ENCODE measurements at places on chromosomes 12 and 14.

- no peak for DNase-seq
Observed at GRCh38 chr12:111209811-111210210, 159.1 kb downstream of the PHETA1 start.

DNA sequence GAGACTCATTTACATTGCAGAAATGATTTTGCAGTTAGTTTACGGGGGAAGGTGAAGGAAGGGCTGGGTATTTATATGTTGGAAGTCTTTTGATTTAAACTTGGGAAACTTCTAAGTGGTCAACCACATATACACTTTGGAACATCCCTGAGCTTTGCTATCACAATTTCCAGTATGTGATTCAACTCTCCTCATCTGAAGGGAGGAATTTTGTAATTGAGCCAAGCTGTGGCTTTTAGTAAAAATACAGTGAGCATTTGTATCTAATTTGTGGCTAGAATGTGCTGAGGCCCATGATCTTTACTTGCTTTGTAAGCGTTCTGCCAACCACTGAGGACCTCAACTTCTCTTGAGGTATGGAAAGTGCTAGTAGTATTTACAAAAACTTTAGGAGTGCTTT is 235.0 kb upstream of the PDZRN4 start:
- peak; percentile 9 for DNase-seq

GRCh38 chr12:108832730-108833354 is 24.5 kb downstream of the SSH1 start:
- DNase-seq: peak; percentile 86

DNA sequence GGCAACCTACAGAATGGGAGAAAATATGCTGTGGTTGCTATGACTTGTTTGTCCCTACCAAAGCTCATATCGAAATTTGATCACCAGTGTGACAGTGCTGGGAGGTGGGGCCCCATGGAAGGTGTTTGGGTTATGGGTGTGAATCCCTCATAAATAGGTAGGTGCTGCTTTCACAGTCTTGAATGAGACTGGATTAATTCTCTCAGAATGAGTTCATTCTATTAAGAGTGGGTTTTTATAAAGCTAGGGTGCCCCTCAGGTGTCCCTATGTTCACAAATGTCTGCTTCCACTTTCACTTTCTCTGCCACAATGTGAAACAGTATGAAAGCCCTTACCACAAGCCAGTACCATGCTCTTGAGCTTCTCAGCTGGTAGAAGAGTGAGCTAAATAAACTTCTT is 133.5 kb downstream of the CPNE8 start:
- no peak for DNase-seq

GRCh38 chr12:108731105-108731865 is at the start of gene CORO1C:
Gene CORO1C (minus strand): TSS chr12:108731518. CDS start chr12:108701318, 30,200 bp downstream.
- DNase-seq: peak; percentile 95

DNA sequence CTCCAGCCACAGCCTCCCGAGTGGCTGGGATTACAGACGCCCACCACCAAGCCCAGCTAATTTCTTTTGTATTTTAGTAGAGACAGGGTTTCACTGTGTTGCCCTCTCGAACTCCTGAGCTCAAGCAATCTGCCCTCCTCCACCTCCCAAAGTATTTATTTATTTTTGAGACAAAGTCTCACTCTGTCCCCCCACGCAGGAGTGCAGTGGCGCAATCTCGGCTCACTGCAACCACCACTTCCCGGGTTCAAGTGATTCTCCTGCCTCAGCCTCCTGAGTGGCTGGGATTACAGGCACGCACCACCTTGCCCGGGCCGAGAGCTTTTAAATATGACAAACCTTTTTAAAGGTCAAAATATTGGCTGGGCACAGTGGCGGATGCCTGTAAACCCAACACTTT is 14.6 kb downstream of the NUMB start:
- DNase-seq: no peak

GRCh38 chr14:50117456-50117855 is 1.1 kb upstream of the VCPKMT start:
- DNase-seq: no peak

DNA sequence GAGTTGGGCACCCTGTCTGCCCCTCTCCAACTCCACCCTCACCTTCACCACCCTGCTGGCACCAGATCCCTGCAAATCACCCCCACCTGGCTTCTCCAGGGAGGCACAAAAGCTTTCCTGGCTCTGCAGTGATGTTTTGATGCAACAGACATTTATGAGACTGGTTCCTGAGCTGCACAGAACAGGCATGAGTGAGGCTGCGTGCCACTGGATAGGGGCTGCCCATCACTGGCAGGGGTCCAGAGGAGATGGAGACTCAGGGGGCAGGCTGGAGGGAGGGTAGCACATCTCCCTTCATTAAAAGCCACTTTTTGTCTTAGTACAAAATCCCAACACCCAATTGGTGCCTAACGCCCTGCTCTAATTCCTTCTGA is 17.3 kb upstream of the ZDHHC22 start:
- DNase-seq: no peak

Data from brain microvascular endothelial cell (primary cell).